NCI-H187 treated with DMSO at 0.1 percent for 48 hours (cell line): ENCODE measurements at places on chromosomes 3 and 15.
A peak's percentile ranks its signal among the peaks of the same experiment; 100 is the strongest.

- DNase-seq: peak; percentile 69
Measured at GRCh38 chr3:187989575-187990153, 164.3 kb upstream of the LPP start.

DNA sequence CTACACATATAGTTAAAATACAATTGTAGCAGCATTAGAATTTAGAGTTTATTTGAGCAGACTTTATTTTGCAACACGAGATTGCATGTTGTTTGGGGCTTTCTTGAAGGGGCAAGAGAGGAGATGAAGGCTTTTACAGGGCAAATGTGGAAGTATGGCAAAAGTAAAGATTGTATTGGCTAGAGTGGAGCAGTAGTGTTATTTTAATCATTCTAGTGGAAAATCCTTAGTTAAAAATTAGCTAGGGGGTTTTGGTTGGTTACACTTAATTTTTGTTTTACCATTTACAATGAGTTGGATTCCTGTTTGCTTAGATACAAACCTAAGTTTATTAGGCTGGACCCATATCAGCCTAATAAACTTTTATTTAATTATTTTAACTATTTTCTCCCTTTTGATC is 4.6 kb downstream of the OR5H15 start:
- DNase-seq: no peak

- no peak for DNase-seq
Measured at GRCh38 chr15:59550956-59551355, 60.6 kb upstream of the GCNT3 start.

GRCh38 chr3:87287011-87287410 is 10.6 kb upstream of the POU1F1 start:
- DNase-seq: no peak

GRCh38 chr3:70855149-70855548 is 542.7 kb upstream of the MDFIC2 start:
- DNase-seq: no peak

DNA sequence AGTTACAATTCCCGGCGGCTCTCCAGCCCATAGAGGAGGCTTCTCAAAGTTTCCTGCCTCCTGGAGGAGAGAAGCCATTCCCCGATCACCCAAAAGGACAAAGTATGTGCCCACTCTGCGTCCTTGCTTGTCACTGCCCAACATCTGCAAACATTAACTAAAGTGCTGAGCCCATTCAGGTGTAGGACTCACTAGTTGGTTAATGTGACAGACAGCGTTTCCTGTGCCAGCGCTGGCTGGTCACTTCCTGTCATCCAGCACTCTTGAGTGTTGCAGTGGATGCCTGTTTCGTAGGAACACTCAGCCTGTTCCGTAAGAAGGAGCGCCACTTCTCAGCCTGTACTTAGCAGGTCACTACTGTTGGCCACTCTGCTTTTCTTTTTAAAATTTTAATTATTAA is 100.3 kb downstream of the APBA2 start:
- no peak for DNase-seq

DNA sequence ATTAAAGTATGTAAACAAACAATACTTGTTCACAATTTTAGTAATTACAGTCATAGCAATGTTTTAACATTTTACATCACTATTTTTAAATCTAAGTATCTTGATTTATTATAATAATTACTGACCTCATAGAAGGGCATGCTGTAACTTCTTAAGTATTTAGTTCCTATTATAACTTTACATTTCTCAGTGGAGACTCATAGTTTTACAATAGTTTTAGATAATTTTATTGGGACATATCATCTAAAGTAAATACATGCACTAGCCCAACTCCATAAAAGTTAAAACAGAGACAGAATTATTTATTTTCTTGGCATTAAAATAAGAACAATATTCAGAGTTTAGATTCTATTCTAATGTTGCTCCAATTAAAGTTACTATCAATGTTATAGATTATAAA is 466.5 kb upstream of the BCHE start:
- no peak for DNase-seq

DNA sequence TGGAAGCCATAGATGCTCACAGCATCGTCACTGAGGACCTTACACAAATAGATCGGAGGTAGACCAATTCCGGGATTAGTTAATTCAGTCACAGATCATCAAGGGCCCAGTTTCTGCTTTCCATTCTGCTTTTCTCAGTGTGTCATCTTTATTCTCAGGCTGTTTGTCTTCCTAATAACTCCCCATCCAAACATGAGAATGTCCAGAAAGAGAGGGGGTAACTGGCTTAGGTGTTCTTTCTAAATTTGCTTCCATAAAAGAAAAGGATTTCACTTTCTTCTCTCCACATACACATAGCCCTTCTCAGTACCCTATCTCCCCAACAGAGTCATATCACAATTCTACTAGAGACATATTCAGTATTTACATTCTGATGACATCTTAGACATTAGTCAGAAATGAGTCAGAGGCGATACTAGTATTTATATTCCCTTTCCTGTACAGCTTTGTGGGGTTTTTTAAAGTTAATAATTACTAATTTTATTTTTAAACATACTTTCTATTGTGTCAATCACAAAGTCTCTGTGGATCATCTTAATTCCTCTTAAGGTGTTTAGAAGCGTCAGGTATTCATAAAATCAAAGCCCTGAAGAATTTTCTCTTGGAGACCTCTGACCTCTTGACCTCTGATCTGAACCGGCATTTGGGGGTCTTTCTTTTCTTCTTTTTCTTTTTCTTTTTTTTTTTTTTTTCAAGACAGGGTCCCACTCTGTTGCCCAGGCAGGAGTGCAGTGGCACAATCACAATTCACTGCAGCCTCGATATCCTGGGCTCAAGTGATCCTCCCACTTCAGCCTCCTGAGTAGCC is 24.3 kb upstream of the IL12A start:
- no peak for DNase-seq

GRCh38 chr3:38541806-38542205 is 45.7 kb downstream of the EXOG start:
- DNase-seq: no peak

- DNase-seq: no peak
Measured at GRCh38 chr3:143998266-143998665, 26.6 kb downstream of the DIPK2A start.

DNA sequence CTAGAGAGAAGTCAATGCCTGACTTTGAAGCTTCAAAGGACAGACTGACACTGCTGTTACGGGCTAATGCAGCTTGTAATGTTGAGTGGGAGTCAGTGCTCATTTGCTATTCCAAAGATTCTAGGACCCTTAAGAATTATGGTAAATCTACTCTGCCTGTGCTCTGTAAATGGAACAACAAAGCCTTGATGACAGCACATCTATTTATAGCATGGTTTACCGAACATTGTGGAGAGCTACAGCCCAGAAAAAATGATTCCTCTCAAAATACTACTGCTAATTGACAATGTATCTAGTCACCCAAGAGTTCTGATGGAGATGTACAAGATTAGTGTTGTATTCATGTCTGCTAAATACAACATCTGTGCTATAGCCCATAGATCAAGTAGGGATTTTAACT is 262.3 kb downstream of the EPHA6 start:
- no peak for DNase-seq

- DNase-seq: no peak
Measured at GRCh38 chr3:195003893-195004289, 267.1 kb downstream of the XXYLT1 start.

- DNase-seq: no peak
Measured at GRCh38 chr3:171801738-171802589, 8.3 kb downstream of the PLD1 start.

- DNase-seq: no peak
Measured at GRCh38 chr15:73906346-73907034, 19.8 kb upstream of the LOXL1 start.

DNA sequence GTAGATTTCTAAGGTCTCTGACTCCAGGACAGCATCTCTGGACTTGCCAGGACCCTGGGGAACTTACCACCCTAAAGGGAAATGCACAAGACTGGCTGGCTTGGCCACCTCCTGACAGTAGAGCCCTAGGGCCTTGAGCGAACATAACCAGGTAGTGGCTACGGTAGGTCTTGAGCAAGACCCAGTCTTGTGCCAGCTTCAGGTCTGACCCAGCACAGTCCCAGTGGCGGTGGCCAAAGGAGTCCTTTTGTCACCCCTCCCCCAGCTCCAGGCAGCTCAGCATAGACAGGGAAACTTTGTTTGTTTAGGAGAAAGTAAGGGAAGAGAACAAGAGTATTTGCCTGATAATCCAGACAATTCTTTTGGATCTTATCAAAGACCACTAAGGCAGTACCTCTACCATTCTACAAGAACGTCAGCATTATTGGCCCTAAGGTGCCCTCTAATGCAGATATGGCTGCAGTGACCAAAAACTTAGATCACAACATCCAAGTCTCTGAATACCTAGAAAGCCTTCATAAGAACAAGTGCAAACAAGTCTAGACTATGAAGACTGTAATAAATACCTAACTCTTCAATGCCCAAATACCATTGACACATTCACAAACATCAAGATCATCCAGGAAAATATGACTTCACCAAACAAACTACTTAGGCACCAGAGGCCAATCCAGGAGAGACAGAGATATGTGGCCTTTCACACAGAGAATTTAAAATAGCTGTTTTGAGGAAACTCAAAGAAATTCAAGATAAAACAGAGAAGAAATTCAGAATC is 38.7 kb upstream of the FBN1 start:
- DNase-seq: no peak

GRCh38 chr3:123375014-123375940 is 73.6 kb downstream of the ADCY5 start:
- no peak for DNase-seq

- DNase-seq: no peak
Measured at GRCh38 chr15:91376038-91376437, 276.0 kb downstream of the SV2B start.

GRCh38 chr3:46261926-46262594 is 19.8 kb downstream of the CCR3 start:
- DNase-seq: no peak

DNA sequence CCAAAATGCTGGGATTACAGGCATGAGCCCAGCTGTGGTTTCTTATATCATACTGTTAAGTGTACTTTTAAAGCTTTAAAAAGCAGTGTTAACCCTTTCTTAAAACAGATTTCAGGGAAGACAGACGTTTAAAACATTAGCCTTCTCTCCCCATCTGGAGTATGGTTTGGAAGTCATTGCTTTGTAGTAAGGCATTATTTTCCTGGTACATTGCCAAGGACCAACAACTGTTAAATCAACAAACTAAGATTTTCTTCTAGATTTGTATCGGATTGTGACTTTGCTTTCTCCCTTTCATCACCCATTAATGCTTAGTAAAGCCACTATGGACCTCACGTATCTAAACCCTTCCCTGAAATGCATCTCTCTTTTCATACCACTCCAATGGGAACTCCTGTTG is 50.5 kb downstream of the UBE2E1 start:
- no peak for DNase-seq

- DNase-seq: no peak
Measured at GRCh38 chr15:45139770-45140169, 10.0 kb downstream of the DUOX1 start.
